Esophagus squamous epithelium (tissue), 5 donors: ENCODE measurements at places on chromosomes 6 and 20.

- no peak for DNase-seq
Observed at GRCh38 chr20:51898788-51899187, 96.5 kb upstream of the SALL4 start.

GRCh38 chr20:19284400-19285178 lies 72.1 kb downstream of the SLC24A3 start:
- DNase-seq = no peak

- no peak for DNase-seq
Observed at GRCh38 chr6:126361832-126362440, 22.0 kb downstream of the CENPW start.

DNA sequence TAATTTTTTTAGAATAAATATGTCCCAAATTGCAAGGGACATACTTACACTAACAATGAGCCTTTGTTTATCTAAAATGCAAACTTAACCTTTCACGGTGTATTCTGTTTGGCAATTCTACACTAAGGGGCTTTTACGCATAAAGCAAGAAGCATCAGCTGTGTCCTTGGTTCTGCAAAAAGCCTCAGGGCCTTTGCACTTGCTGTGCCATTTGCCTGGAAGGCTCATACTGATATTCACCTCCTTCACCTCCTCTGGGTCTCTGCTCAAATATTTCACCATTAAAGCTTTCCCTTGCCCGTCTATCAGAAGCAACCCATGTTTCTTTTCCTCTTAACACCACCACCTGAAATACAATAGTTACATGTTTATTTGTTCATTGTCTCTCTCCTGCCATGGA lies 8.9 kb upstream of the BMP7 start:
- no peak for DNase-seq
